Foreskin fibroblast (primary cell): ENCODE measurements at places on chromosomes 5 and 9.

GRCh38 chr5:24855485-24855884 is 210.7 kb upstream of the CDH10 start:
- DNase-seq, result no peak

GRCh38 chr5:41263335-41263734 is 50.0 kb upstream of the C6 start:
- DNase-seq, result no peak

DNA sequence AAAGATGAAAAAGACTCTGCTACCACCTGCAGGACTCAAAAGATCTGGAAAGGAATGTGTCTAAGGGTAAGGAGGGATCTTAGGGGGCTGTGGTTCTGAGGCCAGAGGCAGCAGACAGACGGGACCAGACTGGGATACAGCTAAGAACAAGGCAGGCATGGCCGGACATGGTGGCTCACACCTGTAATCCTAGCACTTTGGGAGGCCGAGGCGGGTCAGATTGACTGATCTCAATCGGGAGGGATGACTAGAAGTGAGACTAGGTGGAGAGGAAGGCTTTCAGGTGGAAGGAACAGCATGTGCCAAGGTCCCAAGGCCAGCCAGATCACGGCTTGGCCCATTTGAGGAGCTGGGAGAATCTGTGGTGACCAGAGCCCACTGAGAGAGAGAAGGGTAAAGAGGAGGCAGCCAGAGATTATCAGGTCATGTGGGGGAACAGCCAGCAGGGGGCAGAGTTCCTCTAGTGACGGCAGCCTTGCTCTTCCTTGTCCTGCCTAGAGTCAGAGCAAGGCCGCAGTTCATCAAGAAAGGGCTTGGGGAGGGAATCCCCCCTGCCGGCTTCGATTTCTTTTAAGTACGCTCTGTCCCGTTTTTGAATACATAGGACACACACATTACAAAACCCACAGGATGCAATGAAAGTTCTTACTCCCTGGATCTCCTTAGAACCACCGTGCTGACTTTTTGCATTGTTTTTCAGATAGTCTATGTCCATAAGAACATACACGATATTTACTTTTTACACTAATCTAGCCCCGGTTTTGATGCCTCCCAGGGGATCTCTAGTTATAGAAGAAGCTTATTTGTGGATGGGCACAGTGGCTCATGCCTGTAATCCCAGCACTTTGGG is 2.6 kb upstream of the OLFML2A start:
- DNase-seq, result peak; percentile 50

DNA sequence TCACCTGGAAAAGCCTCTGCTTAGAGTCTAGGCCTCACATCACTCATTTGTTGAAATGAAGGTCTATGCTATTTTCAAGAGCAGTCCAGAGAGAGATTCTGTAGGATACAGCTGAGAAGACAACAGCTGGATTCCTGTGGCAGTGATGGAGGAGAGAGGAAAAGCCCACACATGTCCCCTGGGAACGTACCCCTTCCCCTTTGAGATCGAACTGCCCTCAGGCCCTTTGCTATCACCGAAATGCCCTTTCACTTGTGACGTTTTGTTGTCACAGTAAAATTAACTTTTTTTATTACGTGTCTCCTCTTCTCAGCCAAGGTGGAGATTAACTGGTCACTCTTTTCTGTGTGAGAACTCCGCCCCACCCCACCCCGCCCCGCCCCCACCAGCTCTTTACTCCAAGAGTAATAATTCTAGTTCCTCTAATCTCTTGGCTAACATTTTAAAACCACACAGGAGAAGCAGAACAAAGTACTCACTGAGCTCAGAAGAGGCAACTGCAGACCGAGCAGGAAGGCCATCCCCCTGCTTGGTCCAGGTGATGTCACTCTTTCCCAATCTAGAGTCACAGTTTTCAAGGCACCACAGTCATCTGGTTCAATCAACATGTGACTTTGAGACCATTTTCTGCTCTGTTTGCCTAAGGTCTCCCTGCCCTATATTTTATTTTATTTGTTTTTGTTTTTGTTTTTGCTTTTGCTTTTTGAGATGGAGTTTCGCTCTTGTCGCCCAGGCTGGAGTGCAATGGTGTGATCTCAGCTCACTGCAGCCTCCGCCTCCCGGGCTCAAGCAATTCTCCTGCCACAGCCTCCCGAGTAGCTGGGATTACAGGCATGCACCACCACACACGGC is 105.6 kb downstream of the SUSD1 start:
- DNase-seq, result no peak

DNA sequence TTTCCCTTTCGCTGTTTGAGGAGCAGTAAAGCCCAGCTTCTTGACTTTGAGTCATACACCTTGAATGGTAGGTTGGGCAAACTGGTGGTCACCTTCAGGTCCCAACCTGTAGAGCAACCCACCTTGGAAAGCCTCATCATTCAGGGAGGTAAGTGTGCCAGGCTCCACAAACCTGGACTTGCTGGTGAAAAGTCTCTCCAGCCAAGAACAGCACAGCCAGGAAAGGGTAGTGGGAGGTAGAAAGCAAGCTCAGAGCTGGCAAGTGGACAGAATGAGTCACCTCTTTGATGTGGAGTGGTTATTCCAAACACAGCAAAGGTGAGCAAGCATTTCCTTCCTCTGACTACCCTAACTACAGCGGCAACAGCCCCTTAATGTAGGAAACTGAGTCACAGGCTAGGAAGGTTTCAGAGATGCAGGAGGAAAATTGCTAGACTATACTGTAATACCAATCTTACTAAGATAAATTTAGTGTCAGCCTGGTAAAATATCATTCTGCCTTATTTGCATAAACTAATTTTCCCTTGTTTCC is 117.5 kb upstream of the MTAP start:
- peak; percentile 75 for DNase-seq

DNA sequence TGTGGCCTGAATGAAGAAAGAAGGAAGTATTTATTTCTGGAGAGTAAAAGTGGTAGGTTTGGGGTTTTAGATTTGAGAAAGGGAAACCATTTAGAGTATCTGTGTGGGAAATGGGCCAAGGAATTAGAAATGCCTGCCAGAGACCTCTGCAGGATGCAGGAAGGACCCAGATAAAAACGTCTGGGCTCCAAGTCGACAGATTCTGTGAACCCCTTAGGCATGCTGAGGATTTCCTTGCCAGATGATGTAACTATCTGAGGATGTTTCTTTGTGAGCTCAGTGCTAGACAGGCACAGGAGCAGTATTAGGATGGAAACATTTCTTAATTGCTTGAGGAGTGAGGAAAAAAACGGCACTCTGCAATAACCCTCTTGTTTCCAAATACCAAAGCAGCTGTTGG is 251.8 kb upstream of the DMRT1 start:
- no peak for DNase-seq

GRCh38 chr9:126517833-126518356 is 95.8 kb upstream of the LMX1B start:
- no peak for DNase-seq

GRCh38 chr5:96427824-96428223 is 5.2 kb downstream of the PCSK1 start:
- DNase-seq, result peak; percentile 33

- DNase-seq, result no peak
Measured at GRCh38 chr5:40499518-40500273, 180.0 kb upstream of the PTGER4 start.

DNA sequence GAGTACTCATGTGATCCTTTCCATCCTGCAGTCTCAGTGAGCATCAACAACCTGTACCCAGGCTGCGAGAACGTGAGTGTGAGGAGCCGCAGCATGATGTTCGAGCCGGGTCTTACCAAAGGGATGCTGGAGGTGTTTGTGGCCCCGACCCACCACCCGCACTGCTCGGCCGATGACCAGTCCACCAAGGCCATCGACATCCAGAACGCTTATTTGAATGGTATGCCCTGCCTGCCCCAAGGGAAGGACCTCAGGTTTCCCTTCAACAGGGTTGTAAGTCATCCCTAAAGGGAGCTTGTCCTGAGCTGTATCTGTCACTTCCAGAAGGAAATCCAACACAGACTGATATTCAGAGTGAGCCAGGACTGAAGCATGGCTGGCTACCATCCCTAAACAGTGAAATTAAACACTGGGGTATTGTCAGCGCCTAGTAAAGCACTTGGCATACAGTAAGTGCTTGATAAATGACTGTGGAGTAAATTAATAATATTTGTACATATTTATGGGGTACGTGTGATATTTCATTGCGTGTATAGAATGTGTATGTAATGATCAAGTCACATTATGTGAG is 39.3 kb upstream of the CTSL start:
- DNase-seq, result no peak

DNA sequence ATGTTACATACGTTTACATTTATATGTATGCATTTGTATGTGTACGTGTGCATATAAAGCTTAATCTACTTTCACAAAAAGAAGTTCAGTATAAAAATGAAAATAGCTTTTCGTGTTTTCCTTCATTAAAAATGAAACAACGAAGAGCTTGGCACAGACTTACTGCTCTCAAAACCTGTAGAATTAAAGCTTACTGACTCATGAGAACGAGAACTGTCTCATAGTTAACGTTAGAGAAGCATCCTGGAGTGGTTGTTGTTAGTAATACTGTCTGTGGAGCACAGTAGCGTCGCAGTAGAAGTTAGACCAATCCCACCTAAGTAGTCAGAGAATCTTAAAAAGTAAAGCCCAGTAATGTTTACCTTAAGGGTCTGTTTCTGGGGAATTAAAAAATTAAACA is 1.3 kb downstream of the MAT2B start:
- DNase-seq, result peak; percentile 49

- no peak for DNase-seq
Measured at GRCh38 chr9:106962615-106963363, 99.8 kb downstream of the ZNF462 start.

DNA sequence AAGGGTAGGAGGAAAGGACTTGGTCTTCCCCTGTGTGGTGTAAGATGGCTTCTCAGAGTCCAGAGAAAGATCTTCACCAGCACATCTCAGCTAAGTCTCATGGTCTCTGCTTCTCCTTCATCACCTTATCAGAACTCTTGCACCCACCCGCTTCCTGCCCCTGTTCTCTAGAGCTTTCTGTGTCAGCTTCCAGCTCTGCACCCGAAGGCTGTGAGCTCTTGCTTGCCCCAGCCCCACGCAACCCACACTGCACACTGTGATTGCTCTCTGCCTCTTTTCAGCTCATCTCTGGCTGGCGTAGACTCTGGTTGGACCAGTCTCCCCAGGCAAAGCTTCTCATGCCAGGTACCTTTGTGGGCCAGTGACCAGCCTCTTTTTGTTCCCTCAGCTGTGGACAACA is 93.2 kb upstream of the RAPGEF1 start:
- DNase-seq, result no peak

DNA sequence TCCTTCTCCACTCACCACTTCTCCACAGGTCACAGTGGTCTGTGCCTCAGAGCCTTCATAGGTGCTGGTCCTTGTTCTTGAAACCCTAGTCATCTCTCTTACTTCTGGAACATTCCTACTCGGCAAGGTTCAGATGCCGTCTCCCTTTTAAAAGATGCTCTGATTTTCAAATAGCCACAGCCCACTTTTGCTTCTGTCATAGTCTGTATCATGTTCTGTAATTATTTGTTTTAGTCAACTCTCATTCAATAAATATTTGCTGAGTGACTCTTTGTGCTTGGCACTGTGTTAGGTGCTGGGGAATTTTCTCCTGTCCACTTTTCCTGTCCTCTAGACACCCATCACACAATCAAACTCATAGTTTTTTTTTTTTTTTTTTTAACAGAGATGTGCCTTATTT is 181.3 kb upstream of the IL12B start:
- no peak for DNase-seq

DNA sequence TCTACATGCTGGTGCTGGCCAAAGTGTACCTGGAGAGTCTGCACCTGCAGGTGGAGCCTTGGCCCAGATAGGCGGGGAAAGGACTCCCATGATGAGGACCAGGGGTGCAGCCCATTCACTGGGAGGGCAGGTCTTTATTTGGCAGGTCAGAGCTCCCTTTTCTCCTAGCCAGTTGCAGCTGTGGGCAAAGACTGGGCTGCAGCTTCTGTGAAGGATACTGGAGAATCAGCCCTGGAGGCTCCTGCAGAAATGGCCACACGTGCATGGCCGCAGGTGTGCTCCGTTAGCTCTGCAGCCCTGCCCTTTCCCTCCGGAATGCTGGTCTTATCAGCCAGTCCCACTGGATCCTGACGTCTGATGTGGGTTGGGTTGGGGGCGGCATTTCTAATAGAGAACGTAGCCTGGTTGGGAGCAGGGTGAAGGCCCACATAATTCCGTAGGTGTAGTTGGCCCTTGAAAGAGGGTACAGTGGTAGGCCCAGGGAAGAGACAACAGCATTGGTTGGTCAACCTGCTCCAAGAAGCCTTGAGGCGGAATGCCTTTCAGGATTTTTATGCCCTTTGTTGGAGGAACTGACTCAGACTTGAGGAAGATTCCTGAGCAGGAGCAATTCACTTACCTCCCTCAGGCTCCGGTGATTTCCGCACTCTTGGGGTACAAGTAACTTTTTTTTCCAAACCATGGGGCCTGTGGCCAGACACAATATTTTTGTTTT is 22.0 kb upstream of the TIFAB start:
- no peak for DNase-seq

DNA sequence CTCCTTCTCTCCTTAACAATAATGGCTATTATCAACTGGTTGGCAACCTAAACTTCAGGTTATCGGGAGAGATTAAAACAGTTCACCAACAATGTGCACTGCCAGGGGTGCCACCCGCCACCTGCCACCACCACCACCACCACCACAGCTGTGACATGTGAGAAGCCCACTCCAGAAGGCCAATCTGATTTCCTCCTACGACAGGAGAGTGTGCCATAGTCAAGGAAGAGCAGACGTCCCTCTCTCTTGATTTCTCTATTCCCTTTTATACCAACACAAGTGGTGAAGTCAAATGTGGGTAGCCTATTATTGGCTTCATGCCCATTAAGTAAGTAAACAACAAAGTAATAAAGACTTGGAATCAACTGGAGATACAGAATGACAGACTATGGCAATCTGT is 22.4 kb downstream of the GNAQ start:
- DNase-seq, result no peak
